ENCODE measurements at places on chromosomes 2 and 18.
A peak's percentile ranks its signal among the peaks of the same experiment; 100 is the strongest.

DNA sequence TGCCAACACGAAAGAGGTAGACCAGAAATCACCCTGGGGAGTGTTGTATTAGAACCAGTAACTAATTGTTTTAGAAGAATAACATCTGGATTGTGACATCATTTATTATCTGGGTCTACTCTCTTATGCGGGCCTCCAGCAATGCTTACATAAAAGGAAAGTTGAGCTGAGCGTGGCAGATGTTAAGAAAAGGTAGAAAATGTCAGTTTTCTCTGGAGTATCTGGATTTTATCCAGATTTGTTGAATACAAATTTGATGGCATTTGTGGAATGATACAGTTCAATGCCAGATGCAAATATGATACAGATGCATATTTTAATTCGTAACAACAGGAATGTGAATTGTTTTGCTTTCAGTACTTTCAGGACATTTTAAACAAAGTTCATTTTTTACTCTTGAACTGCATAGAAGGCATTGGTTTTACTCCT lies 90.3 kb downstream of the PRPF40A start:
- DNase-seq = no peak

DNA sequence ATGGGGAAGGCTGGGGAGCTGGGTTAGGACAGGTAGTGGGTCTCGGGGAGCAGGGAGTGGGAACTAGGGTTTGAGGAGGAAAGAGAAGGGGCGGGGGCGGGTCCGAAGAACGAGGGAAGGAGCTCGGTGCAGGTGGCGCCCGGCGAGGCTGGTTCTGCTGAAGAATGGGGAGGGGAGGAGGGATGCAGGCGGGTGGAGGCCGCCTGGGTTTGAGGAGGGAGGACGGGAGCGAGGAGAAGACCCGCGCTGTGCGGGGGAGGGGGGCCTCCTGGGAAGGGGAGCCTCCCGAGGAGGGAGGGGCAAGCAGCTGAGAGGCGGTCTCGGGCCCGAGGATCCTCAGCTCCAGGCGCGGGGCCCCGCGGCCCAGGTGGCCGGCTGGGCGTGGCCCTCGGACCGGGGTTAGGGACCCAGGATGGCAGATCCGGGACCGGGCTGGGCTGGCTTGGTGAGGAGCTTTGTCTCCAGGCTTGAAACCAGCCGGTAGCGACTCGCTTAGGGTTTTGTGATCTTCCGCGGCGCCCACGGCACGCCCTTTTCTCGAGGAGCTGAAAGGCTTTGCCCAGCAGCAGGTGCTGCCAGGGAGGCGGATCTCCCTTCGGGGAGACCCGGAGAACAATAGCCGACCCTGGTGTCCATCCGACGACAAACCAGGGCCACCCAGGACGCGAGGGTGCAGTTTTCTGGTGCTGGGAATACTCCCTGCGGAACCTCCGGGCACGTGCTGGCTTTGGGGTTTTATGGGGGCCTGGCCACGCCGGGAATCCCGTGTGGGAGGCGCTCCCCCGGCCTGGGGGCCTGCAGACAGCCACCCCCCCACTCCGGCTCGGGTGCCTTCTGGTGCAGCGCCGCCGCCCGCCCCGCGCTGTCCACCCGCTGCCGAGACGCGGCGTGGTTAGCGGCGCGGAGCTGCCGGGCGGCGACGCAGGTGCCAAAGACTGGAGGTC lies 1.4 kb downstream of the DPYSL5 start:
- no peak for DNase-seq

GRCh38 chr2:72859831-72860262 lies 27.4 kb upstream of the SPR start:
- DNase-seq = peak; percentile 27

DNA sequence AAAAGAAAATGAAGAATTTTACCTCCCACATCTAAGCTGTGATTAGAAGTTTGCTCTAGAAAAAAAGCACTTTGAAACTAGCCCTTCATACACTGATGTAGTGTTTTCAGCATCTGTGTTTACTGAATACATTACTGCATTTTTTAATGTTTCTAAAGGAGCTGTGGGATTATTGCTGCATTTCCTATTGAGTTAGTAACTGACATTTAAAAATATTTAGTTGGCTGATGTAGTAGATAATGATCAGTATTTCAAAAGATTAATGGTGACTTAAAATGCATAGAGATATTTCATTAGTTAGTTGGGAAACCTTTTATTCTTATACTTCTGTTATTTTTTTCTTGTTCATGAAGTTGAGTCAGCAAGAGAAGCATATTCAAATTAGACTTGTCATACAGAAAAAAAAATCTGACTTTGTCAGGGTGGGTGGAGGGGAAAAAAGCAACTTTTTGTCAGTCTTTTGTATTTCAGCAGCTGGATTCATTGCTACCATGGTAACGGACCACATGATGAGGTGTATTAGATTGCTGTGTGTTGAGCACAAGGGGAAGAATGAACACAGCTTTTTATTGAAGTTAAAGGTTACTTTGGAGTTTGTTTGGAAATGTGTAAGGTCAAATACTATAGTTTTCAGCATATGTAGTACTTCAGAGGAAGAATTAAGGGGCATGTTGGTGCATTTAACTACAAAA lies at the start of gene DTNA:
TSS of gene DTNA (plus strand) at position 549 of the 692 bp plus-strand sequence. CDS start 45,679 bp downstream, outside the sequence.
- DNase-seq = no peak

GRCh38 chr18:25729072-25729471 lies 361.3 kb downstream of the SS18 start:
- DNase-seq = no peak

DNA sequence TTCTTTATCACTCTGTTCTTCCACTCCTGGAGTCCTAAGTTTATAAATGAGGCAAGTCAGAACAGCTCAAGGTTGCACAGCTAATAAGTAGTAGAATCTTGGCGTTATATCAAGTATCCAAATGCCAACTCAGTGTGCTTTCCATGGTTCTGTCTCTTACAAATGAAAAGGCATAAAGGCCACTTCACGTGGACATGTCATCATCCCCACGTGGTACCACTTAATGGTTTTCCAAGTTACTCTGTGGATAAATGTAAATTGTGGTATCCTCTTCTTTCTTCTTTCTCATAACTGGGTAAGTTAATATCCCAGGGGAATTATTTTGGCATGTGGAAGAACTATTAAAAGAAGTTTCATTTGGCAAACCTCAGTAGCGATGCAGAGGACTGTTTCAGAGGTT lies 131.5 kb upstream of the L3MBTL4 start:
- no peak for DNase-seq

DNA sequence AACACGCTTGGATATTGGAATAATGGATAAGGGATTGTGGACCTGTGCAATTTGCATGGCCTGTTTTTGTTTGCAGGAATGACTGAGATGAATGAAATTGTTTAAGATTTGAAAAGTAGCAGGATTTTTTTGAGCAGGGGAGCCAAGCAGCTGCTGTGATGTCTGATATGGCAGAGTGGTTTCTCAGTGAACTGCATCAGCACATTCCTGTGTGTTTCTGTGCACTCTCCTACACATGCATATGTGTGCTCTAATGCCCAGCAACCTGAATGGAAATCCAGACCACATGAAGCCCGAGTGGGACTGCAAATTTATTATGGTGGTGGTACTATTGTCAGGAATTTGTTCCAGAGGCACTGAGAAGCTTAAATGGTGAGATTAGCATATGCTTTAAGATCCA lies 161.7 kb downstream of the PARD3B start:
- no peak for DNase-seq

DNA sequence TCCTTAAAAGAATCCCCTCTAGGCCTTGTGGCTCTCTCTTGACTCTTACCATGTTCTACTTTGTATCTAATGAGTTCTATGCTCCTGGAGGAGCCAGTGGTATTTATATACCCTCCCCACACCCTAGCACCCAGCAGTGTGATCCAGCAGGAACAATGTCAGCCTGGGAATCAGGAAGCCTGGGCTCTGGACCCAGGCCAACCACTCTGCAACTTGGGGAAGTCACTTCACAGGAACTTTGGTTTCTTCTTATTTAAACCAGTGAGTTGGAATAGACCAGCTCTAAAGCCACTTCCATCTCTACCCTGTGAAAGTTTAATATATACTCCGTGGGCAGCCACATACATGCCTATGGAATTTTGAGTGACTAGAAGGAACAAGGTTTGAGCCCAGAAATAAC lies 11.6 kb upstream of the SPTBN1 start:
- no peak for DNase-seq

DNA sequence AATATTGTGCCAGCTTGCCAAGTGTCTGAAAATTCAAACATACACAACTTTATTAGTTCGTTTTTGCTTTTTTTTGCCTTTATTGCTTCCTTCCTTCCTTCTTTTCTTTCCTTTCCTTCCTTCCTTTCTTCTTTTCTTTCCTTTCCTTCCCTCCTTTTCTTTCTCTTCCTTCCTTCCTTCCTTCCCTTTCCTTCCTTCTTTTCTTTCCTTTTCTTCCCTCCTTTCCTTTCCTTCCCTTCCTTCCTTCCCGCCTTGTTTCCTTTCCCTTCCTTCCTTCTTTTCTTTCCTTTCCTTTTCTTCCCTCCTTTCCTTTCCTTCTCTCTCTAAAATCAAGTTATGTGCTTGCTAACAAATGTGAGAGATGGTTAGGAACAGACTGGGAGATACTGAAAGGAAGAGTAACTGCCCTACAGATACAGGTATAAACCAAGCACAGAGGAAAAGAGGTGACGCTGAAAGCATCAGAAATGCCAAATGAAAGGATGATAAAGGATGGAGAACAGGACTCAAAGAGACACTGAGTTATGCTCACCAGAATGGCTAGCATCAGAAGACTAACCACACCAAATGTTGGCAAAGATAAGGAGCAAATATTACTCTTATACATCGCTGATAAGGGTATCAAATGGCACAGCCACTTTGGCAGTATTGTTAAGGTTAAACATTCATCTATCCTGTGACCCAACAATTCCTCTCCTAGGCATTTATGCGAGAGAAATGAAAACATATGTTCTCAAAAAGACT lies 151.6 kb downstream of the MREG start:
- no peak for DNase-seq

DNA sequence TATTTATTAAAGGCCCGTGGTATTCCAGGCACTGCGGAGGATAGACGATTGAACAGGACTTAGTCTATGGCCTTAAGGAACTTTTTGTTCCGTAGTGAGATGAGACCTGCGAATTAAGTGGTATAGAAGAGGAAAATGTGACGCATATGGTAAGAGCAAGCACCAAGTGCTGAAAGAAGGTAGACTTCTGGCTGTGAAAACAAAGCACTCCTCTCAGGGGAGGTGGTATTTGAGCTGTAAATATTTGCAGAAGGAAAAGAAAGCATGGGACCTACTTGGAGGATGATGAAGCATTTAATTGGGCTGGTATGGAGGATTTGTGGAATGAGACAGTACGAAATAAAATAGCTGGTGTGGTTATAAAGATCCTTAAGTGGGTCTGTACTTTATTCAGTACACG lies 62.5 kb downstream of the GPR39 start:
- no peak for DNase-seq

Measured in stimulated activated CD8-positive, alpha-beta memory T cell treated with anti-CD3 and anti-CD28 coated beads, Interleukin-4, amount 100 ng/mL, for 24 hours (primary cell).